ENCODE measurements at places on chromosomes 5 and 9.

- DNase-seq: no peak
Observed at GRCh38 chr5:10577371-10578292, 13.8 kb downstream of the ANKRD33B start.

GRCh38 chr5:956941-957747 is 51.5 kb upstream of the NKD2 start:
- DNase-seq: no peak

GRCh38 chr9:124239249-124240073 is 18.3 kb upstream of the NEK6 start:
- DNase-seq: no peak

GRCh38 chr9:36148311-36149051 is 11.9 kb downstream of the GLIPR2 start:
- peak; percentile 64 for DNase-seq

DNA sequence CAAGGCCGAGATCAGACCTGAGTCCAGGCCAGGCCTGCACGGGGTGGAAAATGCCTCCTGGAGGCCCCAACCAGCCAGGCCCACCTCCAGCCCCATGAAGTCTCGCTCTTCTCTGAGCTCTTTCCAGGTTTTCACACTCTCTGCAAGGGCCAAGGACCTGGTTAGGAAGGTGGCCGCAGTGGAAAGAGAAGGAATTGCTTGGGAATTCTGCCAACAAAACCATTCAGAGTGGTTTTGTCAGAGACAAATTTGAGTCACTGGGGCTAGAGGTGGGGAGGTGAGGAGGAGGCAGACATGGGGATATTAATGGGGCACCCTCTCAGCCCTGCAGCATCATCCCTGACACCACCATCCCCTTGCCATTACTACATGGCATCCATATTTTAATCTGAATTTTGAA is 261.0 kb downstream of the ROR2 start:
- no peak for DNase-seq

- DNase-seq: no peak
Observed at GRCh38 chr5:170105642-170106611, at the start of gene FOXI1. TSS of gene FOXI1 (plus strand) at chr5:170105897. CDS start at chr5:170105958, 61 bp downstream.

DNA sequence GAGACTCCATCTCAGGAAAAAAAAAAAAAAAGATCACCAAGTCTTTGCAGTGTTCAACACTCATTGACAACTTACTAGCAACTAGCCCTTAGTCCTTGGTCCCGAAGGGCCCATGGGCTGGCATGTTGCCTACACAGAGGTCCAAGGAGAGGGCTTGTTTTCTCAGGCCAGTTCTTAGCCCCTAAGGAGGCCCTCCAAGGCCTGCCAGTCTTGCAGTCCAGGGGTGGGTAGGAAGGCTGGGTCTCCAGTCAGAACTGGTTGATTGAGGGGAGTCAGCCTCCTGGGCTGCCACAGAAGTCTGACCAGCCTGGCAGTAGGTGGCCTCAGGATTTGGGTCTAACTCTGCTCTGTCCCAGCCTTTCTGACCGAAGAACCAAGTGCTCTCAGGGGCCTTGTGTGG is 32.7 kb downstream of the IER5L start:
- DNase-seq: no peak

DNA sequence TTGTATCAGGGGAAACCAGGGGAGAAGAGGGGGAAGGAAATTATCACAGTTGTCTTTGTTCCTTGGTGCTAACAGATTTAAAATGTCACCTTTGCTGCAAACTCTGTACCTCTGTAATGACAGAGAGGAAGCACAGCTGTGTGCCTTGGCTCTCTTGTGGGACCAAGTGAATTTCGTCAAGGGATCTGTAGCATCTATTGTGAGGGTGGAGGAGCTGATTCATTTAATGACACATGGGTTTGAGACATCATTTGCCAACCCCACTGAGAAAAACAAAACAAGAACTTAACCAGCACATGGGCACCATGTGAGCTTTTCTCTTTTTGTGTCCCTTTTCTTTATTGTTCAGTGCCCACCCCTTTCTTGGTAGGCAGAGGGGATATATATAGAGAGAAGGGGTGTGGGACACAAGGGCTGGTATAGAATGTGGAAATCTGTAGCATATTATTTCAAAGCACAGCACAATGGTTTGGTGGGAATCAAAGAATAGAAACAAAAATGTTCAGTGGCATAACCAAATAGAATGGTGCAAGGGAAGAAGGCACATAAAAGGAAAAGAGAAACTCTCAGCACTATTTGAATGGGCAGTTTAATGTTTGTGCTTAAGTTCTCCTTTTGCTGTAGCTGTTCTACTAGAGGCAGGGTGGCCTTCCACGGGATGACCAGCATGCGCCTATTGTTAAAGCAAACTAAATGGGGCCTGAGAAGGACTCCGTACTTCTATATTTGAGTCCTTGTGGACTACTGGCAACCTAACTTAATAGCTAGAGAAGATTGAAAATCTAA is 63.3 kb downstream of the LIX1 start:
- no peak for DNase-seq

DNA sequence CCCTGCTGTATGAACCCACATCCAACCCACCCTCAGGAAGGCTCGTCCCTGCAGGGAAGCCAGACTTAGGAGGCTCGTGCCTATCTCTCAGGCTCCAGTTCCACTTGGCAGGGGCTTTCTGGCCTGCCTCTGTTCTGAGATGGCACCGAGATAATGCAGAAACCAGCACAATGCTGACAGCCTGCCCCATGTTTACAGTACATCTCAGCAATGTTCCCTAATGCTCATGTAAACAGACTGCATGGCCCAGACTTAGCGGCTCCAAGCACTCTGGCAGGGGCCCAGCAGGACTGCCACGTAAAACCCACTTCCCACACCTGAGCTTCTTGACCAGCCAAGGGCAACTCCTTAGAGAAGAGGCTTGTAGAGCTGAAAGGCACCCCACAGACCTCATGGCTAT is 499.5 kb upstream of the BRINP1 start:
- no peak for DNase-seq

GRCh38 chr5:15687401-15687800 is 187.4 kb downstream of the FBXL7 start:
- no peak for DNase-seq

DNA sequence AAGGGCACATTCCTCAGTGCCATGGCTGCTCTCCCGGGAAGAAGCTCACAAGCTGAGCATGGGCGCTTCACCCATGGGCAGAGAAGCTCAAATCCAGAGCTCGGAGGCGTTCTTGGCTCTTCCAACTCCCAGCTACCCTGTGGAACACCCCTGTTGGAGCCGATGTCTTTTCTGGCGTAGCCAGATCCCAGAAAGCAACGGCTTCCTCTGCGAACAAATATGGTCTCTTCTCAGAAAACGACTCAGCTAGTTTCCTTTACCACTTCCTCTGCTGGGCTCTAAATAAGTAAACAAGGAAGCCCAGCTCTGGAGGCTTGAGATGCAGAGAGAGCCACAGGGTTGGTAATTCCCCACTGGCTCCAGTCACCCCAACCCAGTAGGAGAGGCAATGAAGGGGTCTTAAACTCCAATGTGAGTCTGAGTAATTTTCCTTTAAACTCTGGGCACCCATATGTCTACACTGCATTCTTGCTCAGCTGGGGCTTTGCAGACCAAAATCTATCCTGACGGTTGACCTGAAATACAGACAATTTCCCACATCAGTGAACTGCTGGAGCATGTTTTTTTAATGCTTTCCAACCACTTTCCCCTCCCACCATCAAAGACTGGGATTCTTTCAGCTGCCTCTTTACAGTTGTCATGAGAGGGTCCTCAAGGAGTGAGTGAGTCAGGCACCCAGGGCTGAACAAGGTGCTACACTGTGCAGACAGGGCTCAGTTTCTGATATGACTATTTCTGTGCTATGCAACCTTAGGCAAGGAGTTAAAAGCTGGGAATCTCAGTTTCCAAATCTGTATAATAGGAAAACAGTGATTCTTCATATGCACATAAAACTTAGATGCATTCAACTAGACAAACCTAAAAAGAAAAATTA is at the start of gene LCP2:
Gene LCP2, minus strand, starts transcription at position 189 of the 874 bp plus-strand sequence. Its CDS starts 166 bp downstream, at position 23.
- no peak for DNase-seq

GRCh38 chr9:121862371-121863332 is 211.2 kb downstream of the DAB2IP start:
- no peak for DNase-seq

GRCh38 chr9:2174306-2174705 is 159.2 kb downstream of the SMARCA2 start:
- DNase-seq: no peak

DNA sequence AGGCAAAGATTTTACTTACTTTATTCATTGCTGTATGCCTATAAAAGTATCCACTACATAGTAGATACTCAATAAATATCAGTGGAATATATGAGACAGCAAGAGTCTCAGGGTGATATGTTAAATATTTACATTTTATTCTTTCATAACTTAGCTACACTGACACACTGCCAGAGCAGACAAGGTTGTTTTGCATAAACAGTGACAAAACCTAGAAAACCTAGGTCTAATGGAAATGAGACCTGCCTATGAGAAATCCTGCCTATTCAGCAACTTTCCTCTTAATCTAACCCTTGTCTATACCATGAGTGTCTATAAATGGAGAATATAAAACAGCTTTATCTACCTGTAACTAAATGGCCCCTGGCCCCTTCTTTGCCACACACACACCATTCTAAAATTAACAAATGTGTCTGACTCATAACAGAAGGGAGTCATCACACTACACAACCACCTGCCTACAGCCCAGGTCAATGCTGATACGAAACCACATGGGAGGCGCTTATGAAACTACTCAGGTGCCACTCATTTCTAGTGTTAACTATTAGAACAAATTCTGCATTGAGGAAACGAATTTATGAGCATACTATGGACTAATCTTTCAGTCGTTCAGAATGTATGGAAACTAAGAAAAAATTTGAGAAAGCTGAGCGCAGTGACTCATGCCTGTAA is 60.3 kb downstream of the UBAP2 start:
- no peak for DNase-seq

GRCh38 chr5:138898742-138899141 is 23.6 kb upstream of the LRRTM2 start:
- DNase-seq: no peak

- DNase-seq: no peak
Observed at GRCh38 chr9:31045810-31046209, 1338.6 kb upstream of the ACO1 start.

GRCh38 chr5:171416160-171417049 is 3.0 kb upstream of the FGF18 start:
- DNase-seq: no peak

DNA sequence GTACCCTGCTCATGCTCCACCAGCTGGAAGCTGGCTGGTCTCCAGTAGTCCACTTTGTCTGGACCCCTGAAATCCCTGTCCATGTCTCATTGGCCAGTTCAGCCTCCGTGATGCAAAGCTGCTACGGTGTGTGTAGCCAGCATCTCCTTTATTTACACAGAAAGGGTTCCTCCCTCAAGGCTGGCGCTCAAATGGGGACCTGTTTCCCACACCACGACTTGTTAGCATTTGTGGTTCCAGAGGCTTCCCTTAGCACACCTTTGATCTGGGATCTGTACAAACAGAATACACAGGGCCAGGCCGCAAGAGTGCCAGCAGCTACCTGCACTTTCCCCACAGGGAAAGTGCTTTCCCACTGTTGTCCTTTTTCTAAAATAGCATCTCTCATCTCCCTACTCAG is 5.7 kb upstream of the SMU1 start:
- no peak for DNase-seq

GRCh38 chr5:167057665-167058064 is 1233.8 kb upstream of the WWC1 start:
- no peak for DNase-seq

DNA sequence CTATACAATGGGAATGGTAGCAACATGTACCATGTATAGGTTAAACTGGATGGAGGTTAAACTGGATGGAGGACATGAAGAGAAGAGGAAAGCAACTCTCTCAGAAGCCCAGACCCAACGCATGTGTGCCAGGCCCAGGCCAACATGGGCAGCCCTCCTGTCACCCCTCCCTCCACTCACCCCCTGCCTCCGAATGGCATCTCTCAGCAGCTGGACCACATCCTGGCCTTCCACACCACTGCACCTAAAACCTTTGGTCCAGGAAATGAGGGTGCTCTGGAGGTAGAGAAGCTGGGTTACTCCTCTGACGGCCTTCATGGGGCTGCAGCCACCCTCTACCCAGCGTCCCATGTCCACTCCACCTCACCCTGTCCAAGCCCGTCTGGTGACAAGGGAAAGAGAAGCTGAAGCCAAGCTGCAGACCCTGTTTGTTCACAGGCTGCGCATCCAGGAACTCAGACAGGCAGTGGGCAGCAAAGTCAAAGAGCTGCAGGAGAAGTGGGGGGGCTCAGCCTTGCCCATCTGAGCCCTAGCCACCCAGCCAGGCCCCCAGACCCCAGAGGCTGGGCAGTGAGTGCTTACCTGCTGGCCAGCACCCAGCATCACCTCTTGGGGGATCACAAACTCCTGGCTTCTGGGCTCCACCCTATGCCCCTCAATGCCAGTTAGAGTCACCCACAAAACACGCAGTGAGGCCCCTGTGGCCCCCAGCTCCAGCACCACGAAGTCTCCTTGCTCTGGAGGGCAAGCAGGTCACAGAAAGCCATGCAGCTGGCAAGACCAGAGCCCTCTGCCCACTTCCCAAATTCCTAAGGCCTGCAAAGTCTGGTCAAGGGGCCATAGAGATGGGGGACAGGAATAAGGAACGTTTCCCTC is 8.5 kb downstream of the HK3 start:
- no peak for DNase-seq

GRCh38 chr9:20303066-20303465 is 319.2 kb downstream of the MLLT3 start:
- DNase-seq: no peak

GRCh38 chr5:177982072-177982727 is 13.8 kb downstream of the PROP1 start:
- DNase-seq: no peak

GRCh38 chr5:181126841-181127240 is 4.1 kb downstream of the OR2V1 start:
- no peak for DNase-seq

DNA sequence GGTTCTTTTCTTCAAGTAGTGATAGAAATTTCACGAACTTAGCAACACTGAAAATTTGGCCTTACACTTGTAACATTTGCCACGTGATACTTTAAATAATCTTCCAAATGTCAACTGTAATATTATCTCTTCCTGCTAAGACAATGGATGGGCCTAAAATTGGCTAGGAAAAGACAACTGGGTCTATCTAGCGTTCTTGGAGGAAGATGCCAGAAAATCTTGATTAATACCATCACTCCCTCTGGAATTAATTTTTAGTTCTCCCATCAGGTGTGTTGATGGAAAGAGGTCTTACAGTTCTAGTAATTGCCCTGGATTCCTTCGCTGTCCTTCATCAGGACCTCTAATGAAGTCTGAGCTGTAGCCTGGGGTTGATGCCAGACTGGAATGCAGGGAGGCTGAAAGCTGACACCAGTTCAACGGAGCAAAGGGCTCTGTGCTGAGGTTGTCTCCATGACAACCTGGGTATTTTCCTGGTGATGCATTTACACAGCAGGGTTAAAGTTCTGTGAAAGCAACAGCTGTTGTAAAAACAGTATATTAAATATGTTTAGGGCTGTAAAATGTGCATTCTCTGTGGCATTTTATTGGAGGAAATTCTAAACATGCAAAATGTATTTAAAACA is 92.3 kb downstream of the GAS1 start:
- no peak for DNase-seq

GRCh38 chr9:4196376-4196775 is 103.5 kb downstream of the GLIS3 start:
- no peak for DNase-seq

- no peak for DNase-seq
Observed at GRCh38 chr5:177097016-177097985, 10.6 kb downstream of the FGFR4 start.
